ENCODE measurements at places on chromosomes 3 and 15.

GRCh38 chr15:64622410-64623260, 152.8 kb downstream of the RBPMS2 start:
- no peak for DNase-seq

- DNase-seq, result no peak
These were observed 271.5 kb upstream of the DCBLD2 start for GRCh38 chr3:99172736-99173657.

- DNase-seq, result no peak
These were observed 396.5 kb downstream of the FHIT start for GRCh38 chr3:60854791-60855190.

DNA sequence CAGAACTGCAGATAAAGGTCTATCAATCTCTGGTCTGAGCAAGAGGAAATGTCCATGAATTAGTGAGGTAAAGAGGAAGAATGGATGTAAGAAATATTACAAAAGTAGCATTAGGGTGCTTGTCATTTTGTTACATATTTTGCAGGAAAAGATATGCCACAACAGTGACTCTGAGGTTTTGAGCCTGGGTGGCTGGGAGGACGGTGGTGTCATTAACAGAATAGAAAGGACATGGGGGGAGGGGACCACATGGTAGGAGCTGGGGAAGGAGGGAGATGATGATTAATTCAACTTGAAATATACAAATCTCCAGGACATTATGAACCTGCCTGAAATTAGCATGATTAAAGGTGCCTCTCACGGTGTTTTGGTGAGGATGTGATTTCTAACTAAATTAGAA, 245.5 kb upstream of the MDFIC2 start:
- DNase-seq, result no peak

DNA sequence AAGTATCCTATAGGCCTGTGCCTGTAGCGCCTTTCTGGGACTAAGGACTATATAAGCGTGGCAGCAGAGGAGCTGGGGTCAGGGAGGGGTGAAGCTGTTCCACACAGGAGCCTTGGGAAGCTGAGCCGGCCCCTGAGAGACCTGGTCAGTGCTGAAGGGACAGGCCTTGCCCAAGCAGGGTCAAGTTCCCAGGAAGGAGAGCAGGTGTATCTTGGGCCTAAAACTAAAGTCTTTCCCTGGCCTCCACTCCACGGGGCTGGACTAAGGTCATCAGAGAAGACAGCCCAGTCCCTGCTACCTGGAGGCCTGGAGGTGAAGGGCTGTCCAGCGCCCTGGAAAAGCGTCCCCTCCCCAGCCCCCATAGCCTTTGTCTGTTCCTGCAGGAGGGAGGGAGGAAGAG, 23.9 kb upstream of the NR2C2 start:
- DNase-seq, result no peak

GRCh38 chr15:90809536-90809935, 58.9 kb upstream of the FURIN start:
- DNase-seq, result no peak

- no peak for DNase-seq
These were observed at the start of gene ZIC4 for GRCh38 chr3:147406028-147406931. TSS of gene ZIC4 (minus strand) at chr3:147406543. CDS start at chr3:147402797, 3,746 bp downstream.

- DNase-seq, result no peak
These were observed 27.3 kb upstream of the RAD18 start for GRCh38 chr3:8990266-8991215.

Measured in stimulated activated CD8-positive, alpha-beta memory T cell treated with anti-CD3 and anti-CD28 coated beads, Interleukin-2, amount 100 ng/mL, for 1 hour (primary cell).